ENCODE measurements at places on chromosomes 2 and 18.
A peak's percentile ranks its signal among the peaks of the same experiment; 100 is the strongest.

- no peak for DNase-seq
These were observed 26.2 kb downstream of the TMEM87B start for GRCh38 chr2:112081262-112081661.

DNA sequence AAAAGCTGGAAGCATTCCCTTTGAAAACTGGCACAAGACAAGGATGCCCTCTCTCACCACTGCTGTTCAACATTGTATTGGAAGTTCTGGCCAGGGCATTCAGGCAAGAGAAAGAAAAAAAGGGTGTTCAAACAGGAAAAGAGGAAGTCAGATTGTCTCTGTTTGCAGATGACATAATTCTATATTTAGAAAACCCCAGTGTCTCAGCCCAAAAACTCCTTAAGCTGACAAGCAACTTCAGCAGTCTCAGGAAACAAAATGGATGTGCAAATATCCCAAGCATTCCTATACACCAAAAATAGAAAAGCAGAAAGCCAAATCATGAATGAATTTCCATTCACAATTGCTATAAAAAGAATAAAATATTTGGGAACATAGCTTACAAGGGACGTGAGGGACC, 11.1 kb downstream of the SLC8A1 start:
- peak; percentile 81 for DNase-seq

GRCh38 chr2:230781130-230781797, 68.6 kb downstream of the CAB39 start:
- no peak for DNase-seq

- DNase-seq = no peak
These were observed 79.1 kb downstream of the DYM start for GRCh38 chr18:49381267-49381845.

GRCh38 chr2:40113997-40114396, 334.9 kb upstream of the THUMPD2 start:
- DNase-seq = no peak

All from OCI-M1 (cell line).